ENCODE measurements at places on chromosomes 3 and 15.

GRCh38 chr3:9891072-9891622, 737 bp downstream of the JAGN1 start:
- DNase-seq: no peak

- no peak for DNase-seq
Observed at GRCh38 chr15:85622221-85622831, 172.4 kb downstream of the KLHL25 start.

- DNase-seq: no peak
Observed at GRCh38 chr3:104460477-104461406, 906.0 kb upstream of the ALCAM start.

- no peak for DNase-seq
Observed at GRCh38 chr3:177547711-177548350, 350.5 kb upstream of the TBL1XR1 start.

GRCh38 chr3:130773366-130773765, 26.7 kb upstream of the PIK3R4 start:
- no peak for DNase-seq

GRCh38 chr15:56496635-56497034, 31.7 kb upstream of the MNS1 start:
- DNase-seq: peak; percentile 5
